Pancreas (tissue), 10 donors: ENCODE measurements at places on chromosomes 2 and 18. TPM values are rescaled to one million over a fixed set of nuclear protein-coding genes. Genes with fewer than 3 reads are reported as not detected.

NDUFV2 gene
- polyA plus RNA-seq = 101 TPM

CRACDL gene
- 3.6 TPM for polyA plus RNA-seq

DNA sequence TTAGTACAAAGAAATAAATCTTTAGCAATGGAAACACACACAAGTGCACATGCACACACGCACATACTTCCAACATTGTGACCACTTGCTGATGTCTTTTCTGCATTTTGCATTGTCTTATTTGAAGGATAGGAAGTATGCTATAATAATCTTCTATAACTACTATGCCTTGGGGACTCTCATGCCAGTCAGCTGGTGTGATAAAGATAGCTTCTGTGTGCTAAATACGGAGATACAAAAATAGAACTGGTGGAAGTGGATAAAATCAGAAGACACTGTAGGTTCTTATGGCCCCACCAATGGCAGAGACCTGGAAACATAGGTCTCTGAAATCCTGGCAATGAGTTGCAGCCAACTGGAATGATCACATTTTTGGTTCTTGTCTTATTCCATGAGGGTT lies 31.5 kb upstream of the RASGRP3 start:
- DNase-seq = no peak

RELCH gene
- polyA plus RNA-seq = 13.2 TPM

DNA sequence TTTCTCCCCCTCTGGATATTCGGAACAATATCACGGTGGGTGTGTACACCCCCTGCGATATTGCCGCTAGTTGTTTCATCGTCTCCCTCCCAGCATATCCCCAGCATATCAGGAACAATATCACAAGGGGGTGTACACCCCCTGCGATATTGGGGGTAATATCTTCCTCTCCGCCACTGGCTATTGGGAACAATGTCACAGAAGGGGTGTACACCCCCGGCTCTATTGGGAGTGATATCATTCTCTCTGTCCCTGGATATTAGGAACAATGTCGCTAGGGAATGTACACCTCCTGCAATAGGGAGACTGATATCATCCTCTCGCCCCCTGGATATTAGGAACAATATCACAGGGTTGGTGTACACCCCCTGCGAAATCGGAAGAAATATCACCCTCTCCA lies 1932.0 kb downstream of the SUCLG1 start:
- DNase-seq = no peak
